WERI-Rb-1 (cell line): ENCODE measurements at places on chromosomes 2 and 18.

GRCh38 chr2:55026202-55026601 is 24.0 kb downstream of the RTN4 start:
- DNase-seq, result no peak

GRCh38 chr2:111519071-111519470 is 364.9 kb downstream of the ANAPC1 start:
- no peak for DNase-seq

GRCh38 chr2:112749755-112750559 is 14.5 kb downstream of the CKAP2L start:
- peak; percentile 79 for DNase-seq

DNA sequence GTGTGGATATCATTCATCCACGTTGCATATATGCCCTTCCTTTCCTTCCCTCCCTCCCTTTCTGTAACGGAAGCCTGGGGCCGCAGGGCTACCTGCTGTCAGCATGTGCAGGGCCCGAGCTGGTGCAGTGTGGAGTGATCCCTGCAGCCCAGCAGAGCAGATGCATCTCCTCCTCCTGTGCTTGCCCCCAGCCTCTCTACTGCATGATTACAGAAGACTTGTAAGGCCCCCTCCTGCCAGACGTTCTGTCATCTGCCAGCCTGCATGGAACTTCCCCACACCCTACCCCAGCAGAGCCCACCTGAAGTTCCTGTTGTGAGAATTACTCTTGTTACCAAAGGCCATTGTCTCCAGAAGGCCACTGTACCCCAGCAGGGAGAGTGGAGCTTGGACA is 67.5 kb upstream of the FOSL2 start:
- DNase-seq, result peak; percentile 58

- no peak for DNase-seq
Observed at GRCh38 chr2:525611-526010, 151.6 kb downstream of the TMEM18 start.

GRCh38 chr18:76405280-76405679 is 89.8 kb downstream of the ZNF516 start:
- DNase-seq, result no peak

- peak; percentile 13 for DNase-seq
Observed at GRCh38 chr2:222714361-222715241, 43.1 kb downstream of the MOGAT1 start.

DNA sequence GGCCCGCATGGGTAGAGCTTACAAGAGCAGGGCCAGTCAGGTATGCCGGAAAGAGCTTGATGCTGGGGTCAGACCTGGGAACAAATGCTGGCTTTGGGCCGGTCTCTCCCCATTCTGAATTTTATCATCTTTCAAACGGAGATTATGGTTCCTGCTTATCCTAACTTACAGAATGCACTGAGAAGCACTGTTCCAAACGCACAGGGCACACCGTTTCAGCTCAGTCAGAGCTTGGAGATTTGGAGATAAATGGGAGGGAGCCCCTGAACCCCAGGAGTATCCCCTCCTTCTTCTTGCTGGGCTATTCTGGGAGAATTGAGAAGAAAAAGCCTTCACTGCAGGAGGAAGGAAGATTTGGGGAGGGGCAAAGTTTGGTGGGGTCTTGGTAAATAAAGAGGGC is 169.4 kb downstream of the DDX1 start:
- DNase-seq, result no peak

GRCh38 chr2:219045937-219046550 is 4.7 kb upstream of the CFAP65 start:
- DNase-seq, result no peak

GRCh38 chr2:226730481-226730880 is 69.1 kb downstream of the IRS1 start:
- DNase-seq, result peak; percentile 17

GRCh38 chr18:33870059-33870458 is 292.0 kb downstream of the ASXL3 start:
- DNase-seq, result no peak

- no peak for DNase-seq
Observed at GRCh38 chr2:180368881-180369280, 361.8 kb upstream of the CWC22 start.

- no peak for DNase-seq
Observed at GRCh38 chr18:46276748-46277147, 172.6 kb downstream of the HAUS1 start.

GRCh38 chr2:112764071-112765044 is at the start of gene CKAP2L:
Gene CKAP2L (minus strand): TSS chr2:112764609. CDS start chr2:112764598, 11 bp downstream.
- DNase-seq, result peak; percentile 98

DNA sequence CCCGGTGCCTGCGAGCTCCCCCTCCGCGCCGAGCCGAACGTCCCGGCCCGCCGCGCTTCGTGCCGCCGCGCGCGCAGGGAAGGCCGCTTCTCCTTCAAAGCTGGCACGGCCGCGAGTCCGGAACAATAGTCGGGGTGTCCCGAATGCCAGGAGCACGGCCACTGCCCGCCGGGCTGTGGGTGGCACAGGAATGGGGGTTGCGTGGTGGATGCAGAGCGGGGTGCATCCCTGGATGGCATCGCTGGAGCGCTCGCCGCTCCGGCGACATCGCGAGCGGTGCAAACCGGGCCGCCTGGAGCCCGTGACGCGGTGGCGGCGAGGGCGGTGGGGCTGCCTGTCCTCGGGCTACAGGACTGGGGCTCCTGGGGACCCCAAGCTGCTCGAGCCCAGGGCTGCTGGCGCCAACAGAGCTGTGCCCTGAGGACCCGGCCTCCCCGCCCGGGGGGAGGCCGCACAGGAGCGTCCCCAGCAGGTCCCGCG is 1.1 kb upstream of the SATB2 start:
- DNase-seq, result no peak

DNA sequence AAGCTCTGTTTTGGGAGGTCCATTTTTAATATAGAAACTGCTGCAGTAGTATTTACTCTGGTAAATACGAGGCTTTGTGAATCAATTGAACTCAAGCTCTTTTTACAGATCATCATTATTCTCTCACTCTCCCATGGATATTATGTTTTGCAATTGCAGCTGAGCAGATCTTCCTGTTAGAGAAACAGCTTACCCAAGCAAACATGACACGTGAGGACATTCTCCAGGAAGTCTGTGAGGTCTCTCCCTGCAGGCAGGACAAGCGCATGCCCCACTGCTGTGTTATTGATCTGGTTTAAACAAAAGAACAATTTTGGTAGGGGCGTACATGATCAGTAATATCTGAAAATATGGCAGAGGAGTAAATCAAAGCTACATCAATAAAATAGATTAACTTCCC is 72.1 kb downstream of the COL6A3 start:
- no peak for DNase-seq

- no peak for DNase-seq
Observed at GRCh38 chr2:88481691-88482336, 29.3 kb upstream of the FOXI3 start.

DNA sequence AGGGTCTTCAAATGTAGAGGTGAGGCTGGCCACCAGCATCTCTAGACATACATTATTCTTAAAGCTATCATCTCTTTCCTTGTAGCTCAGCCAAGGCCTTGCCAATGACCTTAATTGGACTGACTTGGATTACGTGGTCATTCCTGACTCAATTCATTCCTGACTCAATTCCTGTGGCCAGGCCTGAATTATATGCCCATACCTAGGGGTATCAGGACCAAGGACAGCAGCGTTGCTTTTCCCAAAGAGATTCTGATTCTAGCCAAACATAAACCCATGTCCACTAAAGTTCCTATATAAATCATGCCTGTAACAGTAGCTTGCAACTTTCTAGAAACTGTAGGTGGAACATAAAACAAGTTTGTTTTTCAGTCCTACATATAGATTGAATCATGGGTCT is 231.7 kb downstream of the ARL6IP6 start:
- no peak for DNase-seq

- no peak for DNase-seq
Observed at GRCh38 chr2:46162329-46163097, 134.7 kb upstream of the EPAS1 start.

DNA sequence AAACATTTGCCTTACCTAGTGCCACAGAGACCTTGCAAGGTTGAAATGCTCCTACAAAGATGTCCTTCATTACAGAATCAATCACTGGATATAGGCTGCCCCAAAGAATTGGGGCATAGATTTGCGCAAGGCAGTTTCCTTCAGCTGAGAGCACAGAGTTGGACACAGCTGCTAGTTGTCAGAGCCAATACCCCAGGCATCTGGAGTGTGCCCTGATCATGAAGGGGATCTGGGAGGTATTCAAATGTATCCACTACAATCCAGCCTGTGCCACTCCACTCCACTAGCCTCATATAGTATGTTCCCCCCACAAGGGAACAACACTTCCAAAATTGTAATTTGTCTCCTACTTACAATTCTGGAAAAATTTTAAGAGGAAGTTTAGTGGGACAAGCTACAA is 62.3 kb upstream of the ITPRID2 start:
- no peak for DNase-seq

DNA sequence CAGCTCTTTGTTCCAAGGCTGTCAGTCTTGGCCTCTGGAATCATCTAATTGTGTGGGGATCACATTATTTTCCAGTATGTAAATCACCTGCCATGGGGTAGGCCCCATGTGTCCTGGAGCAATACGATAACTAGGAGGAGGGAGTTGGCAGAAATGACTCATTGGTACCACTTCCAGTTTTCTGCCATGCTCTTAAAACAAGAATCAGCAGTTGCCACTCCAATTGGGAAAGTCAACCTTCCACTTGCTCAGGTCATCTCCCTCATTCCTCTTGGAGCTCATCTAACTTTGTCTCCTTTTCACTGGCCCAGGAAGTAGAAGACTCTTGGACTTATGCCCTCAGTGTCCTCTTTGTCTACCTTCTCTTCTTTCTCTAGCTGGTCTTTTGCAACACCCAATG is 487.0 kb downstream of the SLC4A3 start:
- DNase-seq, result no peak

DNA sequence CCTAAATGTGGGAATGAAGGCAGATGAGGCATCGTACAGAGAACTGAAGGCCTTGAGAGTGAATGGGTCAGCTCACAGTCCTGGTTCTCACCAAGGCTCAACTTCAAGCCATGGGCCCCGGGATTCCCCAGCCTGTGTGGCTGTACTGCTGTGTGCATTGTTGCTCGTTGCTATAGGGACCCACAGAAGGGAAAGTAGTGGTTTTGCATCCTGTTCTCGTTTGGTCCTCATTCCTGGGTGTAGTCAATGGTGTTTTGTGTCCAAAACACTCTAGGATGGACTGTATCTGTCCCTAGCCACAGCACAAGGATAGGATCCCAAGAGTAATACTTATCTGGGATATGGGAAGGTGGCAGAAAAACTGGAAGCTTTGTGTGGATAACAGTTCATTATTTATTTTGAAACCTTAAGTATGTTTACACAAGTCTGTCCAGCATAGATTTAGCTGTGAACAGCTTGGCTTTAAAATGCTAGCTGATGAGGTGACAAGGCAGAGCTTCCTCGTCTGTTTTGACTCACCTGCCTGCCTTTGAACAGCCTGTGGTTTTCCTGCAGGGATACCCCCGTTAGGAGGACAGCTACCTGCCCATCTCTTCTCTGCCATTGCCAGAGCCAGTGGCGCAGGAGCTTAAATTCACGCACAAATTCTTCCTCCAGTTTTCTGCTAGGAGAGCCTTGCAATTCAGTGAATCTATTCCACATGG is 85.0 kb downstream of the WDSUB1 start:
- no peak for DNase-seq

DNA sequence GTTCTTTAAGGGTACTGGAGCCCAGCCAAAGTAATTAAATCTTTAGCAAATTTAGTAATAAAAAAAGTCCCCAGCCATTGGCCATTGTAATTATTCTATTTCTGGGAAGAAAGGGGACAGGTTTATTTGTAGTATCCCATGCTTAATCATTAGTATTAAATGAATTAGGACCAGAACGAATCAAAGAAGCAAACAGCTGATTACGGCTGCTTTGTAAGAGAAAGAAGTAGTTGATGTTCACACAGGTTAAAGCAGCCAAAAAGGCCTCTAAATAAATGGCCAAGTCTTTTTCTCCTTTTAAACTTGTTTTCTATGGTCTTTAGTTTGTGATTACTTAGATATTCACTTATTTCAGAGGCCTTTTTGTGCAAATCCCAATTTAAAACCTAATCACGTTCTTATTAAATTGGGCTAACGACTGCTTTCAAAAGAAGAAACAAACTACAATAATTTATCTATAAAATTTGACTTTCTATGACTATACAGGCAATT is 48.6 kb upstream of the DNAH7 start:
- DNase-seq, result no peak

- DNase-seq, result peak; percentile 3
Observed at GRCh38 chr2:231930593-231931281, 4.5 kb upstream of the NPPC start.

GRCh38 chr2:120908314-120908975 is 172.8 kb downstream of the GLI2 start:
- no peak for DNase-seq

DNA sequence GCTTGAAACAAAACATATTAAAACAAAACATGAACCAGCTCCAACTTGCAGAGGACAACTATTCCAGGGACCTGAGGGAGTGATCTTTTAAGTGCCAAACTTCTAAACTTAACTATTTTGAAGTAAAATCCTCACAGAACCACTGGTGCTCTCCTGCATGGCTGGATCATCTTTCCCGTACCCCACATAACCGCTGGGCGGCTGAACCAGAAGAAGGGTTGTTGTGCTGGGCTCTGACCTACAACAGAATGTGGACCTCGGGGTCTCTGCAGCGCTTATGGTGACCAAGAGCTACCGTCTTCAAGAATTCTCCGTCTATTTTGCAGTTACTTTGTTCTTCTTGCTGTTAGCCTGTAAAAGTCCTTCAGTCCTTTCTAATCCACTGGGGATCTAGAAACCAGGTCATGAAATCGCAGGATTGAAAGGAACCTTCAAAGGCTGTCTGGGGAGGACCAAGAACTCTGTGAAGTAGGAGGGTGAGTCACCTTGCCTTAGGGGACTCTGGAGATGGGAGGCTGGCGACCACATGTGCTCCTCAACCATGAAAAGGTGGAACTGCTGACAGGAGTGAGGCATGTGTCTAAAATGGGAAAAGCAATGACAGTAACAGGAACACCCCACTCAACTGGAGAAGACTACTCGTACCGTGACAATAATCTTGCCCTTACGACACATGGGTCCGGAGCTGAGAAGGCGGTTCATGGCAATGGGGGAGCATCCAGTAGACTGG is 46.6 kb downstream of the HDLBP start:
- DNase-seq, result no peak

- peak; percentile 4 for DNase-seq
Observed at GRCh38 chr2:212831671-212832199, 293.1 kb upstream of the ERBB4 start.

DNA sequence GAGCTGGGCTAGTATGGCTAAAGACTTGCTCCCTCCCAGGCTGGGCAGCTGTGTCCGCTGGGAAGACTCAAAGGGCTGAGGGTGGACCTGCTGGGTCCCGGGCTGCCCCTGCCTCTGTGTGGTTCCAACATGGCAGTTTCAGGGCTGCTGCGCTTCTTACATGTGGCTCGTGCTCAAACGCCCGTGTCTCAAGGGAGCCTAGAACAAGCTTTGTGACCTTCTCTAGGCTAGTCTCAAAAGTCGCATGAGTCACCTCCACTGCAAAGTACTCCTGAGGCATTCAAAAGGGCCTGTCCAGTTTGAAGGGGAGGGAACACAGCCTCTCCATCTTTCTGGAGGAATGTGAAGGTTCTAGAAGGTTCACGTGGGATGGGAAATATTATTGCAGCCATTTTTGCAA is 44.7 kb upstream of the RAB31 start:
- DNase-seq, result no peak
